ENCODE measurements at places on chromosomes 4 and X.
A peak's percentile ranks its signal among the peaks of the same experiment; 100 is the strongest.

DNA sequence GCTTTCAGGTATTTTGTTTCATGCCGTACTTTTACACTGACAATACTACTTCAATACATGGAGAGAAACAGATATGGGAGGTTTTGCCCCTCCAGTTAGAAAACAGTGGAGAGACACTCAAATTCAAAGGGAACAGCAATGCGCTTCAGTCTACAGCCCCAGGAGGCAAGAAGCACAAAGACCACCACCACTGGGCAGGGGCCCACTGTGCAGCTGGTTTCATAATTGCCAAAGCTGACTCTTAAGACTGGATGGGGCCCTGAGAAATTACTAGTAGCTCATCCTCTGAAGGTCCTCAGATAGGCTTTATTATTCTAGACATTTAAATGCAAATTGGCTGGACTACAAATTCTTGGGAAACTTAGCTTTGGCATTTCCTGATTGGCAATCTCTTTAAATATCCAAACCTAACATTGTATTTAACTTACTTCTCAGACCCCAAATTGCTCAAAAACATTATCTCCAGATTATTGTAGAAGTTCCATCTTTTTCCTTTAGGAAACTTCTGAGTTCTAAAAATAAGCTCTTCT is 85.9 kb upstream of the GPR34 start:
- DNase-seq: no peak

DNA sequence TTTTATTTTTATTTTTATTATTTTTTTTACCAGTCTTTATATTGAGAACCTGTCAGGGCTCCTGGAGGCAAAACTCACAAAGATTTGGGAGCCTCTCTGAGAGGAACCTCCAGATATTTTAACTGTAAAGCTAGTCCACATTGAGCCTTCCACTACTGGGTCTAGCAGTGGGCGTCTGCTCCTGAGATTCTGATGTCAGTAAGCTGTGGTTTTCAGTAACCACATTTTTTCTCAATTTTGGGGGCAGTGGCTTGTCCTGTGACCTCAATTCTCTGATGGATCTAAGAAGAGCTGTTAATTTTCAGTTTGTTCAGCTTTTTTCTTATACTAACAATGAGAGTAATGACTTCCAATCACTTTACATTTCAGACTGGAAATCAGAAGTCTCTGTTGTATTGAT is 23.6 kb upstream of the GPRASP1 start:
- no peak for DNase-seq

- DNase-seq: peak; percentile 10
Measured at GRCh38 chr4:141140391-141141200, 7.3 kb upstream of the RNF150 start.

GRCh38 chr4:173446416-173446815 is 47.5 kb upstream of the SCRG1 start:
- DNase-seq: no peak

- DNase-seq: no peak
Measured at GRCh38 chr4:133474501-133474900, 325.4 kb downstream of the PCDH10 start.

- no peak for DNase-seq
Measured at GRCh38 chr4:94208918-94209317, 1.3 kb downstream of the SMARCAD1 start.

DNA sequence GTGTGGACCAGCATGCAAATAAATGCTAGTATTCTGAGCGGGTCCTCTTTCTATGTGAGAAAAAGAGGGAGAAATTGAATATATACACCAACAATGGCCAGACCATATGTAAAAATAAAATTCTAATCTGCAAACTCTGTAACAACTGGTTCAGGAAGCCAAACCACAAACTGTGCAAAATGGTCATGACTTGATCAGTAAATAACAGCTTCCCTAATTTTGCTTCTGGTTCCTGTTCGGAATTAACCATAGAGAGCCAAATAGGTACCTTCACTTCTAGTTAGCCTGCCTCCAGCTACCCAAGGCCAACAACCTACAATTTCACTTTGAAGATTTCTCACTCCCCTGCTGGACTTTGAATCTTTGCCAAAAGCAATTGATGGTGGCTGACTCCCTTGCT is 1313.2 kb downstream of the ADGRL3 start:
- no peak for DNase-seq

- DNase-seq: peak; percentile 49
Measured at GRCh38 chr4:20305976-20306375, 54.3 kb downstream of the SLIT2 start.

- DNase-seq: no peak
Measured at GRCh38 chr4:76310683-76311082, 4.2 kb downstream of the STBD1 start.

- DNase-seq: no peak
Measured at GRCh38 chrX:74788545-74789086, 136.6 kb downstream of the NEXMIF start.

DNA sequence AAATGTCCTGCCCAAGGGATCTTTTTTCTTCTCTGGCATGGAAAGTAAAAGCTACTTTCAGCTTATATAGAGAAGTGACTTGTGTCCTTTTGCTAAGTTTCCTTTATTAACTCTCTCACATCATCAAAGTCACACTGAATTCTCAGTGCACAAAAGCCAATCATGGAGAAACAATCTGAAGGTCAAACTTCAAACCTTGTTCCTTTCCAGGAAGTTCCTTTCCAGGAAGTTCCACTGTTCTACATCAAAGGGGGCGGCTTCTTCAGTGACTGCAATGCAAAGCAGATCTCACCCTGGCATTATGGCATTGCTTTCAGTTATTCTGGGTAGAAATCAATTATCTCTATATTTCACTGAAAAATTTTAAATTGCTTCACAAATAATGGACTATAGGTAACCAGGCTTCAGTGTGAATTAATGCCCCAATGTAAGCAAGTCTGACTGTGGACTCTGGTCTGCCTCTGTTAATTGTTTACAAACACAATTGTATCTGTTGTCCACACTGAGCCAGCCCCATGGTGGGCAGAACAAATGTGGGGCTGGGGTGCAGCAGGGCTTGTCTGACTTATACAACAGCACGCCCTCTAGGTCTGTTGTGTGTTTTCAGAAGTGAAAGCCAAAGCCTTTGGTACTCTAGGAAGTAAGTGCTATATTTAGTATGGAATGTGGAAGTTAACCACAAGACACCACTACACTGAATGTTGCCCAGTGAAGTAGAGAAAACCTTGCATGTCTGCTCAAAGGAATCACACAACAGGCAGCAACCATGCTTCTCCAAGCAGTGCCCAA is 98.8 kb downstream of the CDS1 start:
- DNase-seq: no peak

- peak; percentile 67 for DNase-seq
Measured at GRCh38 chrX:40543661-40544328, 37.0 kb upstream of the ATP6AP2 start.

GRCh38 chr4:182018691-182019090 is 224.5 kb upstream of the TENM3 start:
- DNase-seq: no peak

DNA sequence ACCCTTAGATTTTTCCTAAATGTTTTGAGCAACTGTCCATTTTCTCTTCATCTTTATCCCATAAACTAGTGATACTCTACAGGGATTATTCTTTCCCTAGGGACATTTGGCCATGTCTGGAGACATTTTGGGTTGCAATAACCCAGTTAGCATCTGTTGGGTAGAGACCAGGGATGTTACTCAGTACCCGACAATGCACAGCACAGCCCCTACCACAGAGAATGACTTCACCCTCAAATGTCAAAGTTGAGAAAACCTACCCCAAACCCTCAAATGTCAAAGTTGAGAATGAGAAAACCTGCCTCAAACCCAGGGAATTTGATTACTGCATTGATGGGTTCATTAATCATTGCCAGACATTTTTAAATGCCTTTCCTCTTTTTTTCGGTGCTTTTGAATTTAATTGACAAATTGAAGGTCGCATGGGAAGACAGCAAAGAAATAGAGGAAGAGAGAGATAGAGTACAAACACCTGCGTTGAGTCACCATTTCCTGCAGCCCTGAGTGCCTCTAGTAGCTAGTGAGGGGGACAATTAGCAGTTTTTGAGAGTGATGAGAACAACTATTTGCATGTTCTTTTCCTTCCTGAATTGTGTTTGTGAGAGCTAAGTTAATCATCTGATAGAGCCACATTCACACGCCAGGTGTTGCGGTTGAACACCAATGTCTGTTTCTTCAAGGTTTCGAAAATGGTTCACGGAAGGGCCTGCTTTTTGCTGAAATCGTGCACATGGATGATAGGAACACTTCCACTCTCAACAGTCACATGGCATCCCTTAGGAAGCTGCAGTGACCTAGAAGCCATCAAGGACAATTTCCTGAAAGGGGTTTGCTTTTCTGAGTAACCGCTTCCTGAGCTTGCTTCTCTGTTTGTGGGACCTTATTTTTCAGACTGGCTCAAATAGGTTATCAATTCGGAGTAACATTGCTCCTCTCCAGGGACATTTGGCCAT is 203.9 kb upstream of the VCX3A start:
- no peak for DNase-seq

DNA sequence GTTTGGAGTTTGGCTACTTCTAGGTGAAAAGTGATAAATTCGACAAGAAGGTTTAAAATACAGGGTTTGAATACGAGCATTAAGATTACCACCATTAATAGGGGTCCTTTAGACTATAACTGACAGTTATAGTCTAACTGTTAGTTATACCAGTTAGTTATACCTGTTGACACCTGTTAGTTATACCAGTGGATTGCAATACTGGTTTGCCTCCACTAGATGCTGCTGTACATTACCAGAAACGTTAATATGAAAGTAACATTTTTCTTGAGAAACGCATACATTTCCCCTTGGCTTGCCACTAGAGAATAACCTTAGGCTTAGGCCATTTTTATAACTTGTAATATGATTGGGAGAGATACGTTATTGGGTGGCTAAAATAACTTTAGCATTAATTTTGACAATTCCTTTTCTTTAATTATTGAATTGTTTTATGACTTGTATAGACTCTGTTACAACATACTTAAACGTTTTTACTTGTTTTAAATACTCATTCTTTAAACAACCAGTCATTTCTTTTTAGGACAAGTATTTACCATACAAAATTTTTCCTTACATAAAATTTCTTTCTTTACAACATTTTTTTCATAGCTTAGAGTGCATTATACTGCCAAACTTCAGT is 911.2 kb downstream of the FSTL5 start:
- DNase-seq: no peak

GRCh38 chr4:16710198-16710597 is 188.2 kb downstream of the LDB2 start:
- no peak for DNase-seq

DNA sequence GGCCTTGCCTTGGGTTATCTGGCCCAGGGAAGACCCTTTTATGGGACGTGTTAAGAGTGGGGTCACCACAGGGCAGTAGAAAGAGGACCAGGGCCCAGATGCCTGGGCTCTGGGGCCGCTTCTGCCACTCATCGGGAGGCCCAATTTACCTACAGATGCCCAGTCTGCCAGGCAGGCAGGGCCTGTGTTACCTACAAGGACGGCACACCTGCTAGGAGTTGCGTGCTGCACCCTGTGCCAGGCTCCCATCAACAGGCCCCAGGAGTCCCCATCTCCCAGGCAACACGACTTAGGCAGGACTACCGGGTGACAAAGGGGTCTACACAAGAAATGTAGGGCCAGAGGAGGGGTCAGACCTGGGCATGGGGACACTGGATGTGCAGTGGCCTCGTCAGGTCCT is 34.6 kb downstream of the WDR1 start:
- no peak for DNase-seq

GRCh38 chrX:65451663-65452062 is 82.9 kb downstream of the LAS1L start:
- DNase-seq: peak; percentile 13

GRCh38 chr4:172055498-172055897 is 242.3 kb downstream of the GALNTL6 start:
- DNase-seq: no peak

- no peak for DNase-seq
Measured at GRCh38 chr4:147965056-147965455, 233.2 kb downstream of the ARHGAP10 start.

GRCh38 chr4:54550395-54551171 is 107.2 kb upstream of the KIT start:
- no peak for DNase-seq

- no peak for DNase-seq
Measured at GRCh38 chr4:184022679-184023383, 117.7 kb downstream of the STOX2 start.

DNA sequence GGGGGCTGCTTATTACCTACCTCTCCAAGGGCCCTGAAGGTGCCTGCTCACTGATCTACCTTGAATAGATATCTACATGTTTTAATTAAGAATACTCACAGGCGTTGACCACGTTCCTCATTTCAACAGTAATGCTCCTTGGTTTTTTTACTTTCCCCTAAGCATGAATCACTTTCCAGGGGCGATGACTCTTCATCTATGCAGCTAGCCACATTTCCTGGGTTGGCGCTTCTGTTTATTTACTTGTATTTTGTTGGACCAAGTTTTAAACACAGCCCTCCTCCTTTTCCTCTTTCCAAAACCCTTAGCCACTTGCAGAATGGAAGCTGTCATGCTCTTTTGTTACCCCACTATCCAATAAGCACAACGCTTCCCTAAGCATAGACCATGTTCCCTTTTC is 50.8 kb downstream of the CBLL2 start:
- no peak for DNase-seq

GRCh38 chrX:14775416-14775815 is 97.5 kb downstream of the FANCB start:
- DNase-seq: no peak

- DNase-seq: no peak
Measured at GRCh38 chr4:76276813-76277212, 25.3 kb downstream of the FAM47E start.

- no peak for DNase-seq
Measured at GRCh38 chr4:8472689-8473197, 32.2 kb downstream of the TRMT44 start.

- no peak for DNase-seq
Measured at GRCh38 chr4:119930546-119930945, 136.1 kb downstream of the MAD2L1 start.

DNA sequence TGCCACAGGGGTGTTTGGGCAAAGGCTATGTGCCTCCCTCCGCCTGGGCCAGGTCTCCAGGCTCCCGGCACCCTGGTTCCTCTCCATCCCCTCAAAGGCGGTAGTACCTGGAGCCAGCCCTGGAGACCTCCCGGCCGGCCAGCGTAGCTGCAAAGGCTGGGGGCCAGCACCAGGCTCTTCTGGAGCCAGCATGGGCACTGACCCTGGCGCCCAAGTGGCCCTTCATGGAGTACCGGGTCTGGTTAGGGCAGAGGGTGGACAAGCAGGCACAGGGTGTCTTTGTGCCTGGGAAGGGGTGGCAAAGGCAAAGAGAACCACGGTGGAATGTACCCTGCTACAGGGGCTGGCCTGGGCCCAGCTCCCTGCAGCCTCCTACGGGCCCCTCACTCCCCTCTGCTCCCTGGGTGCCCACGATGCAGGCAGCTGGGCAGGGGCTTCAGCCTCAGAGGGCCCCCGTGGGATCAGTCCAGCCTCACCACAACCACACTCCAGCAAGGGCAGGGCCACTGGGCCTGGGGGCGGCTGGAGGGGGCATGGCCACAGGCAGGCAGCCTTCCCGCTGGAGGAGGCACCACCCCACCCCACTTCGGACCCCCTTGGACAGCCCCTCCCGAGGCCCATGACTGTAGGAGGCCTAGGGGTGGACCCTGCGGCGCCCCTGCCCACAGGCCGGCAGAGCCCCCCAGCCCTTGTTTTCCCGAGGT is 112.9 kb upstream of the NKX1-1 start:
- no peak for DNase-seq

GRCh38 chr4:64940698-64941097 is 531.4 kb upstream of the TECRL start:
- DNase-seq: no peak

All from NCI-H146 (cell line).